Stimulated activated CD4-positive, alpha-beta T cell treated with anti-CD3 and anti-CD28 coated beads, TNF-alpha, amount 100 ng/mL, for 48 hours (primary cell): ENCODE measurements at places on chromosomes 1 and 21.

- DNase-seq, result no peak
Measured at GRCh38 chr1:198132060-198132781, 24.6 kb upstream of the NEK7 start.

- DNase-seq, result no peak
Measured at GRCh38 chr1:32438136-32438535, 26.7 kb upstream of the ZBTB8B start.

DNA sequence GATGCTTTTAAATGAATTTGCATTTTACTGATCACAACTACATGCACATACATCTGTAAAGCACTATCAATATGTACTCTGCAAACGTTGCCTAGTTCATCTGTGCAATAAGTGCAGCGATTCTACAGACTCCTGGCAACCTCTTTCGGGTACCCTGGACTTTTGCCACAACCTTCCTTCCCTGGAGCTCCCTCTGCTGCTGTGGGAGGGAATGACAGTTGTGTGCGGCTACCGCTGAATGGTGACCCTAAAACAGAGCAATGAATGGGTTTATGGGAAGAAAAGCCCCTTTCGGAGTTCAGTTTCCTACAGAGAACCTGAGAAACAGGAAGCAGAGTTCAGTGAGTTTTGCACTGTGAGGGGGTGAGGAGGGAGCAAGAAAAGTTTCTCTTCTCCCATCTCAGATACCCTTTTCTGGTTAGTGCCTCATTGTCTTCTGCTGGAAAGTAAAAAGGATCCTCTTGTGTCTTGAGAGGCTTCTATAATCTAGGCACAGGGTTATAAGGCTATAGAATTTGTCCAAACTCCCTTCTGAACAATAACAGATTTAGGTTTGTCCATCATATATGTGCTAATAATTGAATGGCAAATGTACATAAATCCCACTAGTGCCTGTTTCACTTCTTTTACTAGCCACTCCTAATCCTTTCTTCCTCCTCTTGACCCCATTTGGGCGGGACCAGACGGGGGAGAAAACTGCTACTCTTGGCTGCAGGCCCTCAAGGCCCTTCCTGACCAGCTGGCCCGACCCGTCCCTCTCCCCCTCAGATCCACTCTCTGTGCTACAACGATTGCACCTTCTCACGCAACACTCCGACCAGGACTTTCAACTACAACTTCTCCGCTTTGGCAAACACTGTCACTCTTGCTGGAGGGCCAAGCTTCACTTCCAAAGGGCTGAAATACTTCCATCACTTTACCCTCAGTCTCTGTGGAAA, 19.8 kb upstream of the SARS1 start:
- peak; percentile 53 for DNase-seq

GRCh38 chr1:10398278-10398733, 558 bp upstream of the PGD start:
- no peak for DNase-seq

- no peak for DNase-seq
Measured at GRCh38 chr1:180720753-180721152, 88.9 kb downstream of the XPR1 start.

DNA sequence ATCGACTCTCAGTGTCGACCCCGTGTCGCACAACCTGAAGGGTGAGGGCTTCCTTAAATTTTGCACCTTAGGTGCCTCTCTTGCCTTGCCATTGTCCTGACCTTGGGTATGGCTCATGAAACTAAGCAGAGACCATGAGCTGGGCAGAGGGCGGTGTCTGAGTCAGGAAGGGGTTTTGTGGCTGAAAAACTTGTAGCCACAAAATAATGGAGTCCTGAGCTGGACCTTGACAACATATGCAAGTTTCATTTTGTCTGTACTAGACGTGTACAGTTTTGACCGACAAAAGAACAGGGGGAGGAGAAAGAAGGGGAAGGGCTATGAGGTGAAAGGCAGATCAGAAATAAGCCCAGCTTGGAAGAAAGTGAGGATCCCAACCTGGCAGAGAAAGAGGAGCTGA, 8.3 kb upstream of the RUNX1 start:
- no peak for DNase-seq

DNA sequence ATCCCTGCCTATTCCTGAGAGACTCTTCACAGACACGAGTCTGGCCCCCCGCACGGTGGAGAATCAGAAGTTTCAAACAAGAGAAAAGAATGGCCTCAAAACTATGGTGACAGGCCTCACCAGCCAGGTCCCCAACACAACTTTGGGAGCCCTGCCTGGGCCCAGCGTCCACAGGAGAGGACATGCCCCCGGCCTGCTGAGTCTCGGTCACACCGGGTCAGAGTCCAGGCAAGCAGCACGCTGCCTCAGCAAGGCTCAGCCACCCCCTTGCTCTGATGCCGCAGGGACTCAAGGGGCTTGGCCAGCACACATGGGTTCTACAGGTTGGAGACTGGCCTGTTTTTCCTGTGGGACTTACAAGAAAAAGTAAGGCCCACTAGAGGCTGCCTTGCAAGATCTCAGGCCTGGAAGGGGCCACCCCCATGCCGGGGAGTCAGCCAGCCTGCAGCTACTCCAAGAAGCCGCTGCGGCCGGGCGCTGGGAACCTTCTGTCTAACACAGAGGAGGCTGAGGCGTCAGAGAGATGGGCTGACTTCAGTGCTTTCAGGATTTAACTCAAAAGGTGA, 116.8 kb downstream of the NPHP4 start:
- no peak for DNase-seq

- no peak for DNase-seq
Measured at GRCh38 chr1:6082430-6082971, 36.8 kb downstream of the KCNAB2 start.

DNA sequence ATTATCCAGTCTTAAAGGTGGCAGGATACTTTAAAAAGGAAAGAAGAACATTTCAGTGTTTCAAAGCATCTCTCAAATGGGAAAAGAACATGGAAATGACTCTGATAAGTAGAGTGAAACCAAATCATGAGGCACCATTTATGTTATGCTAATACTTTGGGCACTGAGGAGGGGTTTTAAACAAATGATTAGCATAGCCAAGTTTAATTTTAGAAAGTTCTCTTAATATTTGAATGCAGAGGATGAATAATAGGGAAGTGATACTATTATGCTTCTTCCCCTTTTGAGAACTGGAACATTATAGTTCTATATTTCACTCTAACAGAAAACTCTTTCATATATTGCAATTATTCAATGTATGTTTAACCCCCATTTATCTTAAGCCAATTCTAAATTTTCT, 1181.9 kb upstream of the PRMT6 start:
- no peak for DNase-seq

DNA sequence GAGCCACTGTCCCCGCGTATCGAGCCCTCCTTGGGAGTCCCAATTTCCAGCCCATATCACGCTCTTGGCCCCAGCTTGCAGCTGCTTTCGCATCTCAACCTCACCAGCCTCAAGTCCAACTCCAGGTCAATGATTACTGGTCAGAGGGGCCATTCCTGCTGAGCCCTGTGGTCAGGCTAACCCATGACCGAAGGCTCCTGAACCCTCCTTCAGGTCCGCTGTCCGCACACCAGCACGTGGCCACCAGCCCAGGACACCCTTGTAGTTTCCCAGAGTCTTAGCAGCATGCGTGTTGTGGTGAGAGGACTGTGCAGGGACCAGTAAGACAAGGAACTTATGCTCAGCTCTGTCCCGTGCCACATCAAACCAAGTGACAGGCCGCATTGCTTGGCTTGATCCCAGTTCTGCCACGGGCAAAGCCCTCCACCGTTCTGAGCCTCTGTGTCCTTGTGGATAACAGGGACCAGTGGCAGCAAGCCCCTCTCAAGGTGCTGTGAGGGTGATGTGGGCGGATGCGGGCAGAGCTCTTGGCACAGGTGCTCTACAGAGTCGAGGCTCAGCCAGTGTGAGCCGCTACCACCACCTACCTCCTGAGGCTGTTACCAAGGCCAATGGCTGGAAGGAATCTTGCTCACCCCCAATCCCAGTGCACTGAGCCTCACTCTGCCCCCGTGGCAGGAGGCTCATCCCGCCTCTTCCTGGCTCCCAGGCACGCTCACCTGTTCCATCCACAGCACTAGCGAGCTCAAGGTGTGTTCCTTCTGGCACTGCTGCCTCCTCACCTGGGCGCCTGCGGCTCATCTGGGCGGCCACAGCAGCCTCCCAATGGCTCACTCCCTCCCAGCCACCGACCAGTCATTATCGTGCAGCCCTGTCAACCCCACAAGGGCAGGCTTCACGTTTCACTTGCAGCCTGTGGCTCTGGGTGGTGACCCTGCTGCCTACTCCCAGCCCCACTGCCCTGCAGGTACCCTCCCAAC, 20.4 kb downstream of the KRTAP10-1 start:
- no peak for DNase-seq

- DNase-seq, result peak; percentile 72
Measured at GRCh38 chr1:8873506-8874229, 4.8 kb downstream of the ENO1 start.

DNA sequence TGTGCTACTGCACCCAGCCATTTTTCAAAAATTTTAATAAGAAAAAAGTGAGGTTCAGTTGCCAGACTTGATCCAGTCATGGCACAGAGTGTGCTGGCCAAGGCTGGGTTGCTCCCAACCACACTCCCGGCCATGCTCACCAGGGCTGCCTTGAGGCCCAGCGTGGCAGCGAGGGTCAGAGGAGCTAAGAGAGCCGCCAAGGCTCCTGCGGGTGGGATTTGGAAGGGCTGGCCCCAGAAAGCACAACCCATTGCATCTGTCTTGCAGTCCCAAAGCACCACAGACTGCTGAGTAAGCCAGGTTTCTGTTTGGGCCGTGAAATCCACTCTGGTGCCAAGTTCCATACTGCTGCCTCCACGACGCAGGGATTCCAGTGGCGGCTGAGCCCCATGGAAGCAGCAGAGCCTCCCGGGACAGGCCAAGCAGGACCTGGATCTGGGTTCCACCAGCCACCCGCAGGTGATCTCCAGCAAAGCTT, 22.6 kb downstream of the ZBTB17 start:
- no peak for DNase-seq

DNA sequence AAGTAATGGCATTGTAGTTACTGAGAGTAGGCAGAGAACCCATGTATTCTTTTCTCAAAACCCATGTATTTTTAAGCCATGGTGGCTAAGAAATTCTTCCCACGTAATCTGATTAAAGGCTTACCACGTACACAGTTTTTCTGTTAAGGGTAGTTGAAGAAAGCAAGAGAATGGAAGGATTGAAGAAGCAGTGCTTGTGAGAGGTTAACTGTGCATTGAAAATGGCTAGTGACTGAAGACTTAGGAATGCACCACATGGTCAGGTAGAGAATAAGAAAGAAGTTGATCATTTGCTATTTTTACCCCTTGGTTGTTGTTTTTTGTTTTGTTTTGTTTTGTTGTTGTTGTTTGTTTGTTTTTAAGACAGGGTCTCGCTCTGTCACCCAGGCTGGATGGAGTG, 178.9 kb upstream of the SNX7 start:
- DNase-seq, result no peak

DNA sequence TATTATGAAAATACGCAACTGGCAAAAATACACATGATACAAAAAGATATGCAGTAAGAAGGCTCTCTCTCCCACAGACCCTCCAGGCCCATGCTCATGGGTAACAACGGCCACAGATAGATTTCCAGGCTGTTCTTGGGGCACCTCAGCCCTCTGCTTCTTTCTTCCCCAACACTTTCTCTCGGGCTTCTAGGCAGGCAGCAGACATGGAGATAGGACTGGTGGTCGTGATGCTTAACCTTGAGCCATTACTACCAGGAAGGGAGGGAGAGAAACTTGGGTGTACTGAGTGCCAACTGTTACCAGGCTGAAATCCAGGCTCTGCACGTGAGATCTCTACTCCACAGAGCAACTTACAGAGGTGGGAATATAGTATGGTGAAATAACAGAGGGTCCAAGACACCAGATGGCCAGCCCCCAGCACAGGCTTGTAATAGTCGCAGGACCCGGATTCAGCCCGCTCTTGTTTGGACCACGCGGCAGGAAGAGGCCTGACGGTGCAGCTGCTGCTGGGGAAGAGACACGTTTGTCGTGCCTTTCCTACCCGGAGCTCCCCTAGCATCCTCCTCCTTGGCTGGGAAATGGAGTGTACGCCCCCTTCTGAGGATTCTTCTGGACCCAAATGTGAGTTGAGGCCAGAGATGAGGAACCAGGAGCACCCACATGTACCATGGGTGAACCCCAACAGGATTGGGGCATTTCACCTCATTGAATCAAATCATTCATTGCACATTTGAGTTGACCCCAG, 441.1 kb upstream of the VAMP3 start:
- no peak for DNase-seq

- DNase-seq, result no peak
Measured at GRCh38 chr1:11114966-11115365, 15.3 kb upstream of the EXOSC10 start.

DNA sequence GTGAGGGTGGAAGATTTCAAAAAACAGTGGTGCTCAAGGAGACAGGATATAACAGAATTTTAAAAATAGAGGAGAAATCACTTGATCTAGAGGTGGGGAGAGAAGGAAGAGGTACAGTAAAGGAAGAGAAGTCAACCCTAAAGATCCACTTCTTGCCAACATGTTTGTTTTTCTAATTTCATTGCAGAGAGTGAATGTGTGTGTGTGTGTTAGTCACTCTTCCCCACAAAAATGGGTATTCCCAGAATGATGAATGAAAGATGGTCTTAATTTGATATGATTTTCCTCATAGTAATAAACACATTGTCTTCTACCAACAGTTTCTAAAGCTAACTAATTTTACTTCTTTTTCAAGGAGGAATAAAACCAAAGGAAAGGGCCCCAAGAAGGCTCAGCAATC, 74.2 kb upstream of the NGF start:
- DNase-seq, result no peak

- DNase-seq, result no peak
Measured at GRCh38 chr1:234069760-234070159, 165.3 kb downstream of the SLC35F3 start.

- DNase-seq, result no peak
Measured at GRCh38 chr1:200346700-200347099, 63.1 kb downstream of the ZNF281 start.

GRCh38 chr1:227429447-227430359, 111.4 kb upstream of the CDC42BPA start:
- no peak for DNase-seq

DNA sequence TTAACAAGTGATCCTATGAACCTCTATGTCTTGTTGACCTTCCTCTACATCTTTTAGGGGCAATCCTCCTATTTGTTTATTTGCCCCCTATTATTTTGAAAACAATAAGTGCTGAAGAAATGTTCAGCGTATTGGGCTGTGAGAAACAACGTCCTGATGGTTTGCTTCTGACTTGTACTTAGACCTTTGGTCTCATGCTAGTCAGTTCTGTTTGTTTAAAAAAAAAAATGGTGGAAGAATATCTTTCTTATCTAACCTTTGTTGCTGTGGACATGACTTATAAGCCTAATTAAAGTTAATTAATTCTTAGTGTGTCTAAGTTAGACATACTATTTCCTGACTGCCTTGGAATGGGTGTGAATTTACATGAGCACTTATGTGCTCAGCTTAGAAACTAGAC, 20.7 kb downstream of the ATP1A1 start:
- no peak for DNase-seq

DNA sequence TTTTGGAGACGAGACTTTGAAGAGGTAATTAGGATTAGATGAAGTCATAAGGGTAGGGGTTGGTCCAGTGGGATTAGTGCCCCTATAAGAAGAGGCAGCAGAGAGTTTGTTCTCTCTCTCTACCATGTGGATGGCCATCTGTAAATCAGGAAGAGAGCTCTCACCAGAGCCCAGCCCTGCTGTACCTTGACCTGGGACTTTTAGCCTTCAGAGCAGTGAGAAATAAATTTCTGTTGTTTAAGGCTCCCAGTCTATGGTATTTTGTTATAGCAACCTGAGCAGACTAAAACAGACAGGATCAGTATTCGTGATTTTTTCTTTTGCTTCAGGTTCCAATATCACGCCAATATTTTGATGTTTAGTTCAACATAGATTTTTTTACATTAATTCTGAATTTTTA, 30.0 kb downstream of the TBX15 start:
- no peak for DNase-seq
